ENCODE measurements at places on chromosomes 3 and 15. TPM values are rescaled to one million over a fixed set of nuclear protein-coding genes. Genes with fewer than 3 reads are reported as not detected.

MYO5C gene
- 18.2 TPM for total RNA-seq

NANOGP8 gene
- total RNA-seq: not detected

KATNBL1 gene
- total RNA-seq: 166 TPM

P3H2 gene
- total RNA-seq: 29.7 TPM

IQCH gene
- total RNA-seq: 0.24 TPM

ZBTB47 gene
- 14.2 TPM for total RNA-seq

FANCD2OS gene
- not detected for total RNA-seq

MEX3B gene
- 10.0 TPM for total RNA-seq

ABHD10 gene
- 36.2 TPM for total RNA-seq

RLBP1 gene
- not detected for total RNA-seq

IL17RD gene
- 6.2 TPM for total RNA-seq

DNA sequence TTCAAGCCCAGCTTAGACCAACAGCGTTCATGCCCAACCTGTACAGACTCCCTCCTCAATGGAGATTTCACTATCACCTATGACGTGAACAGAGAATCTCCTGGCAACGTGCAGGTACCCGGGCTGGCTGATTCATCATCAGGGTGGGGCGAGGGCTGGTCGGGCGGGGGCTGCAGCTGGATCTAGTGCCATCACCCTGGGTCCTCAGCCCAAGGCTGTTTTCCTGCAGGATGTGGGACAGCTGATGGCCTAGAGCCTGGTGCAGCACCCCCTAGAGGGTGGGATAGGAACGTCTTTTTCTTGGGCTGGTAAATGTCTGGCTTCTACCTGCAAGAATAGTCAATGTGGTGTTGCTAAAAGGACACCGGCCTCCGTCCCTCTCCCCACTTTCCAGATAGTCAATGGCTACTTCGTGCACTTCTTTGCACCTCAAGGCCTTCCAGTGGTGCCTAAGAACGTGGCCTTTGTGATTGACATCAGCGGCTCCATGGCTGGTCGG, 4.4 kb downstream of the ITIH3 start:
- H3K27ac ChIP-seq: no peak overlapping the region
- H3K36me3 ChIP-seq: no peaks in the 10 kb centered on the region
- peak; percentile 31 for DNase-seq
- no peak overlapping the region for H3K4me3 ChIP-seq

DNA sequence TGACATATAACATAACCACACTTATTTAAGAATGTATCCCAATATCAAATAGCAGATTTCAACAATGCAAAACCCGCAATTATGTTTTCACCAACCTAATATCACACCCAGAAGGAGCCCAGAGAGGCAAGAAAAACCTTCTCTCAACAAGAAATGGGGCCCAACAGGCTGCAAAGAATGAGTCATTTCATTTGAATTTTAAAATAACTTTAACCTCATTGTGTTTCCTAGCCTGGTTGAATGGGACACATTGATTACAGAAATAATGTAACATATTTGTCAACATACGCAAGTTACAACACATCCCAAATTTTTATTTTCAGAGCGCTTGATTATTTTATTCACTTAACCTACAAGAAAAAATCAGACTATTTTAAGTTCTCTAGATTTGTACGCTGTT, 365.1 kb upstream of the SLCO3A1 start:
- no peaks in the 10 kb centered on the region for H3K4me1 ChIP-seq
- no peak overlapping the region for H3K27ac ChIP-seq
- no peaks in the 10 kb centered on the region for H3K27me3 ChIP-seq

- H3K27me3 ChIP-seq: no peaks in the 10 kb centered on the region
- H3K36me3 ChIP-seq: no peaks in the 10 kb centered on the region
- peaks cover 6% of the 10 kb centered on the region for H3K4me1 ChIP-seq
- DNase-seq: no peak
- no peak overlapping the region for H3K27ac ChIP-seq
Observed at GRCh38 chr15:75834021-75834420, 9.2 kb upstream of the UBE2Q2 start.

DNA sequence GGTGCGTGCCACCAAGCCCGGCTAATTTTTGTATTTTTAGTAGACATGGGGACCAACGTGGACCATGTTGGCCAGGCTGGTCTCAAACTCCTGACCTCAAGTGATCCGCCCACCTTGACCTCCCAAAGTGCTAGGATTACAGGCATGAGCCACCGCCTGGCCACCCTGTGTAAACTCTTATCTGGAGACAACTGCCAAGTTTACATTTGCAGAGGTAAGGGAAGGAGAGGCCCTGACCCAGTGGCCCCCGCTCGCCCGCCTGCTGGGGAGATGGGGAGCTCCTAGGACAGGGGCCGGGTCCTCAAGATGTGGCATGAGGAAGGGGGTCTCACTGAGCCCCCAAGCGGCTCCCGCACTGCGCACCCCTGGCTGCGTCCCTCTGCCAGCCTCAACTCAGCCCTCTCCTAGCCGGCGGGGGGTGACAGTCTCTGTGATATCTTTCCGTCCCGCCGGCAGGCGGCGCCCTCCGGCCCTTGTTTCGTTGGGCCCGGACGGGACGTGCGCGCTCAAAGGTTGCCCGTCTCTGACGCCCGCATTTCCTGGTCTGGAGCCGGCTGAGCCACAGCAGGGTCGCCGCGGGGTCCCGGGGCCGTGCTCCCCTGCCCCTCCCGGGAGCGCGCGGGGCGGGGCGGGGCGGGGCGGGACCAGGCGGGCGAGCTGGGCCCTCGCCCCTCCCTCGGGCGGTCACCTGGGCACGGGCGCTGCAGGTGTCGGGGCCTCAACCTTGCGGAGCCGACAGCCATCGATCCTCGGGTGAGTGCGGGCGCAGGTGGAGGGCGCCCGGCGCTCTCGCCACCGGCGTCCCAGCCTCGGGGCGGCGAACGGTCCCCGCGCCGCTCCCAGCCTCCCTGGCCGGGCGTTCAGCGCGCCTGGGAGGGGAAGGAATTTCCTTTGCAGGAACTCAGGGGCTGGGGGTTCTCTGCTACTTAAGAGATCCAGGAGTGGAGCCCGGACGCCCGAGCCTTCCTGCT, at the start of gene GPR160:
GPR160 (plus strand) TSS at position 533 of the 971 bp plus-strand sequence. CDS start 45,978 bp downstream, outside the sequence.
- H3K27ac ChIP-seq: peak within 1 kb of the TSS; percentile 89
- peaks cover 4% of the 10 kb centered on the region for H3K27me3 ChIP-seq
- peaks cover 3% of the 10 kb centered on the region for H3K4me1 ChIP-seq
- no peaks in the 10 kb centered on the region for H3K36me3 ChIP-seq
- DNase-seq: peak; percentile 91

- H3K27me3 ChIP-seq: no peaks in the 10 kb centered on the region
- H3K4me3 ChIP-seq: no peak overlapping the region
- H3K4me1 ChIP-seq: no peaks in the 10 kb centered on the region
- H3K36me3 ChIP-seq: no peaks in the 10 kb centered on the region
Observed at GRCh38 chr3:63808633-63809032, 10.5 kb upstream of the C3orf49 start.

DNA sequence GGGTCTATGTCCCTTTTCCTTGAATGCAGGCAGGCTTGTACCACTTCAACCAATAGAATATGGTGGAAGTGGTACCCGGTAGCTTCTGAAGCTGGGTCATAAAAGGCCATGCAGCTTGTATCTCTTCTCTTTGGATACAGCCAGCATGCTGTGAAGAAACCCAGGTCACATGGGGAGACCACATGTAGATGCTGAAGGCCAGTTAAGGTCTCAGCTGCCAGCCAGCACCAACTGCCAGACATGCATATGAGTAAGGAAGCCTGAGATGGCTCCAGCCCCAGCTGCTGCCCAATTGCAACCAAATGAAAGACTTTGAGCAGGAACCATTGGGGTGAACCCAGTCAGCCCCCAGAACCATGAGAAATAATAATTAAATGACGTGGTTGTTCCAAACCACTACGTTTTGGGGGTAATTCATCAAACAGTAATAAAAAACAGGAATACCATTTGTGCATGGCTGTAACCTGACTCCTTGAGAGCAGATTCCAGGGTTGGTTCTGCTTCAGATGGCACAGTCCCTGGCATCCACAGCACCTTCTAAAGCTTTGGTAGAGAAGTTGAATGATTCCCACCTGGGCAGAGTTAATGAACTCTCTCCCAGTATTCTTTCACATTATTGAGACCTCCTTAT, 3.8 kb downstream of the RBP2 start:
- no peaks in the 10 kb centered on the region for H3K36me3 ChIP-seq
- peaks cover 11% of the 10 kb centered on the region for H3K4me1 ChIP-seq
- no peak overlapping the region for H3K4me3 ChIP-seq
- no peaks in the 10 kb centered on the region for H3K27me3 ChIP-seq
- H3K27ac ChIP-seq: no peak overlapping the region

GRCh38 chr3:170275832-170276231, 53.6 kb downstream of the PRKCI start:
- H3K27me3 ChIP-seq: no peaks in the 10 kb centered on the region
- no peaks in the 10 kb centered on the region for H3K36me3 ChIP-seq
- H3K27ac ChIP-seq: no peak overlapping the region

DNA sequence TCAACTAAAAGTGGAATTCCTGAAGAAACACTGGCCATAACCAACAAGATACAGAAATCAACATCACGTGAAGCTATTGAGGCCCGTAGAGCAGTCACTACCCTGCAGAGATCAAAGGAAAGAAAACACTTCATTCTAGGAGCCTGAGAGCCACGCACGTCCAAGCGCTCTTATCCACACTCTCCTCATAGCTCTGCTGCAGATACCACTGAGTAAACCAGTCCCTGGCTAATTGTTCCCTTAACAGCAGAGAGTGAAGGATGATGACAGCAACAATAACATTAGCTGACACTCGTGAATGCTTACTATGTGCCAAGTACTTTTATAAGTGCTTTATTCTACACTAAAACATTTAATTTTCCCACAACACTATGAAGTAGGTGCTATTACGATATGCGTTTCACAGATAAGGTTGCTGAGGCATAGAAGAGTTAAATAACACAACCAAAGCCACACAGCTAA, 271.0 kb upstream of the GADL1 start:
- no peak for DNase-seq
- no peaks in the 10 kb centered on the region for H3K27me3 ChIP-seq
- no peaks in the 10 kb centered on the region for H3K36me3 ChIP-seq
- peak overlapping the region; percentile 28 for H3K27ac ChIP-seq

- no peaks in the 10 kb centered on the region for H3K36me3 ChIP-seq
- H3K27me3 ChIP-seq: no peaks in the 10 kb centered on the region
- H3K4me3 ChIP-seq: no peak overlapping the region
- DNase-seq: no peak
- peaks cover 14% of the 10 kb centered on the region for H3K4me1 ChIP-seq
- no peak overlapping the region for H3K27ac ChIP-seq
Observed at GRCh38 chr3:193734737-193735366, 141.8 kb downstream of the OPA1 start.

DNA sequence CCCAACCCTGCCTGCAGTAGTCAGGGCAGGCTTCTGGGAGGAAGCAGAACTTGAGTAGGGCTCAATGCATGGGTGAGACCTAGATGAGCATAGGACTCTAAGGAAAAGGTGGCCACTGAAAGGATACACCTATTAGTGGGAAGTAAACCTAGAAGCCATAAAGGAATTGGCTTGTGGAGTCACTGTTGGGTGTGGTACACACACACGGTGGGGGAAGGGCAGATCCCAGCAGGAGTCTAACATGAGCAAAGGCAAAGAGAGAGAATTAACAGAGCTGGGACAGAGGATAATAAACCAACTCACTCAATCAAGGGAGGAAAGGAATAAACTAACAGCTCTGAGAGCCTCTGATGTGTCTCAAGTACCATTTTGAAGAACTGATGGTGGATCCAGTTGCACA, 23.1 kb downstream of the DAPK2 start:
- DNase-seq: peak; percentile 55
- no peaks in the 10 kb centered on the region for H3K36me3 ChIP-seq
- peaks cover 5% of the 10 kb centered on the region for H3K4me1 ChIP-seq
- no peaks in the 10 kb centered on the region for H3K27me3 ChIP-seq
- peak overlapping the region; percentile 46 for H3K27ac ChIP-seq

- peaks cover 4% of the 10 kb centered on the region for H3K27me3 ChIP-seq
- H3K4me1 ChIP-seq: peaks cover 4% of the 10 kb centered on the region
- no peak overlapping the region for H3K4me3 ChIP-seq
- no peaks in the 10 kb centered on the region for H3K36me3 ChIP-seq
Observed at GRCh38 chr3:107850681-107851080, 240.2 kb downstream of the CD47 start.

DNA sequence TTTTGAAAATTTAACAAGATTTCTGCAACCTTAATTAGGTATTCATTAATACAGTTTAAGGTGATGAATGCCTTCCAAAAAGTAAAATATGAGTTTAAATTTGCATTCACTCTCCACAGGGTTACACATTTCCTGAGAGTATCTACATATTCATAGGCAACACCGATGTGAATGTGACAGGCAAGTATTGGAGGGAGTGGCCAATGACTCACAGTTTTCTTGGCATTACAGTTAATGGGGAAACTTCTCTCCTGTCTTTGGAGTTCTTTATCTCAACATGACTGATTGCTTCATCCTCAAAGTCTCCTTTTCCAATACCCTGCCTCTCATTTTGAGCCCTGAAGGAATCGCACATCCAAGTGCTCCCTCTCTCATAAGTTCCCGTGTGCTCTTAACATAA, 181.9 kb upstream of the CHL1 start:
- H3K4me1 ChIP-seq: no peaks in the 10 kb centered on the region
- no peak overlapping the region for H3K4me3 ChIP-seq
- no peaks in the 10 kb centered on the region for H3K27me3 ChIP-seq
- no peaks in the 10 kb centered on the region for H3K36me3 ChIP-seq

DNA sequence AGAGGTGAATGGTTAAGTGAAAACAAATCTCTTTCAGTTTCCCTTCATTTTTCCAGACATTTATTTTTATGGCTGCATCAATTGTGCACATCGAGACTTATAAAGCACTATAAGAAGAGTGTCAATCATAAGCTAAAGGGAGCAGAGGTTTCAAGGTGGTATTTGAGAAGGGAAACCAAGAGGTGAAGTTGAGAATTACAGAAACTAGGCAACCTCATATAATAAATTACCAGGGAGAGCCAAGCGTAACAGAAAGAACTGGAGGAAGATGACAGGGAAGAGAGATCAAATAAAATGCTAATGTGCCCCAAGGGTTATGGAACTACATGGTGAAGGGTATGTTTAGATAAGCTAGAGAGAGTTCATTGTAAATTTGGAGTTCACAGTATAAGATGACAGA, 6.3 kb upstream of the CCDC54 start:
- H3K36me3 ChIP-seq: no peaks in the 10 kb centered on the region
- no peaks in the 10 kb centered on the region for H3K4me1 ChIP-seq
- H3K4me3 ChIP-seq: no peak overlapping the region
- no peak overlapping the region for H3K27ac ChIP-seq
- no peaks in the 10 kb centered on the region for H3K27me3 ChIP-seq

GRCh38 chr3:158453865-158454264, 117.1 kb upstream of the MLF1 start:
- no peak for DNase-seq
- no peak overlapping the region for H3K27ac ChIP-seq
- no peaks in the 10 kb centered on the region for H3K27me3 ChIP-seq
- no peak overlapping the region for H3K4me3 ChIP-seq
- no peaks in the 10 kb centered on the region for H3K36me3 ChIP-seq

- H3K4me1 ChIP-seq: peaks cover 3% of the 10 kb centered on the region
- H3K27ac ChIP-seq: no peak overlapping the region
- no peaks in the 10 kb centered on the region for H3K27me3 ChIP-seq
- H3K4me3 ChIP-seq: no peak overlapping the region
- DNase-seq: no peak
- H3K36me3 ChIP-seq: no peaks in the 10 kb centered on the region
Observed at GRCh38 chr3:167094632-167095031, 285.5 kb downstream of the ZBBX start.

GRCh38 chr15:85636351-85636750, 158.4 kb downstream of the KLHL25 start:
- H3K36me3 ChIP-seq: no peaks in the 10 kb centered on the region
- H3K27me3 ChIP-seq: no peaks in the 10 kb centered on the region
- no peak overlapping the region for H3K4me3 ChIP-seq
- no peaks in the 10 kb centered on the region for H3K4me1 ChIP-seq

- H3K27ac ChIP-seq: peak overlapping the region; percentile 75
- H3K27me3 ChIP-seq: no peaks in the 10 kb centered on the region
- DNase-seq: peak; percentile 52
- no peak overlapping the region for H3K4me3 ChIP-seq
Observed at GRCh38 chr3:22835041-22835440, 368.1 kb upstream of the UBE2E2 start.
